ENCODE measurements at places on chromosomes 5 and 9.
A peak's percentile ranks its signal among the peaks of the same experiment; 100 is the strongest.

DNA sequence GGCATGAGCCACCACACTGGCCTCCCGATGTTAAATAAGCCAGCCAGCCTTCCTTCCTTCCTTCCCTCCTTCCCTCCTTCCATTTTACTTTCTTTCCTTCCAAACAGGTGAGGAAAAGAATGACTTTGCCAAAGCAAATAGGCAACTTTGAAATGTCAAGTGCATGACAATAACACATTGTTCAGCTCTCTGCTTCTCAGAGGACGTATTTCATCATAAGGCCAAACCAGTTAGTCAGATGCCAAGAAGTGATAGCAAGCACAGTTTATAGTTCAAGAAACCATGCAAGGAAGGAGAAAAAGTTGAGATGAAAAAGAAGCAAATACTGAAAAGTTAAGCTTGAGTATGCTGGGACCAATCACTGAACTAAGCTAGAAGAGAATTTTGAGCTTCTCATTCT, 29.5 kb downstream of the POU4F3 start:
- no peak for DNase-seq

GRCh38 chr9:88880199-88880598, 111.1 kb upstream of the S1PR3 start:
- no peak for DNase-seq

DNA sequence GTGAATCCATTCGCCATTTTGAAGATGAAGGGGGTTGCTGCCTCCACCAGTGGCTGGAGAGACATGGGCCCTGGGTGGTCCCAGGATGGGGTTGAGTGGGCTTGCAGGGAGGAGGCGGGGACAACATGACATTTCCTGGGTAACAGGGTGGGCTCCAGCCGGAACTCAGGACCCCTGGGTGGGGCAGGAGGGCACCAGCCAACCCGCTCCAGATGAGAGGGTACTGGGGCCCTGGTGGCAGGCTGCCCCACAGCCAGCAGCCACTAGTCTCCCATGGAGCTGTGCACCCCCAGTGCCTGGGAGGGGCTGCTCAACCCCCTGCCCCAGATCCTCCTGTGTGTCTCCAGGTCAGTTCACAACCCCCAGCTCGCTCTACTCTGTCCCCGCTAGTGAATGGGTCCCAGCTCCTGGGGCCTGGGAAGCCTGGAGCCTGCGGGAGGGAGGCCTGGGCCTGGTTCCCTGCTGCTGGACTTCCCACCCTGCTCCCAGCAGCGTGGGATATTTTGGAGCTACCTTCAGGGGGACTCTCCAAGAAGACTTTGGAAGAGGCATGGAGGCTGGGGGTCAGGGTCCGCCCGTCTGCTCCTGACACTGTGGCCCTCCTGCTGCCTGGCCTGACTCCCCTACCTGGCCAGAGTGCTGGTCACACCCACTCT, 55.9 kb downstream of the AHRR start:
- DNase-seq, result peak; percentile 23

DNA sequence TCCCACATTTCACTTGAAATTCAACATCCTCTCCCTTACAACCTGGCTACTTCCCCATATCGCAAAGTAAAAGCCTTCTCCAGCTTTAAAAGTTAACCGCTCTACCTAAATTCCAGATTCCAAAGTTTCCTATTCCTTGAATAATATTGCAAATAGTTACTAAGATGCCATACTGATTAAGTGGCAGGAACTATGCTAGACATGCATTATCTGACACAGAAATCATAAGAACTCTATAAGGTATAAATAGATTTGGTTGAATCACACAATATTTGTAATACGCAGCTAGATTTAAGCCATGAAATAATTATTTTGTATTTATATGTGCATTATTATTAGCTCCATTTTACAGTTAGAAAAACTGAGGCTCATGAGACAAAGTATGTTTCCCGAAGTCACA, 92.8 kb downstream of the NFIB start:
- no peak for DNase-seq

- no peak for DNase-seq
These were observed 108.4 kb upstream of the LARP1 start for GRCh38 chr5:154646745-154647113.

- DNase-seq, result no peak
These were observed 63.3 kb downstream of the CARTPT start for GRCh38 chr5:71782393-71782770.

Measured in right lobe of liver (tissue), 6 donors.